ENCODE measurements at places on chromosomes 3 and 15.

- DNase-seq: no peak
Measured at GRCh38 chr3:69142090-69142489, 19.7 kb upstream of the LMOD3 start.

DNA sequence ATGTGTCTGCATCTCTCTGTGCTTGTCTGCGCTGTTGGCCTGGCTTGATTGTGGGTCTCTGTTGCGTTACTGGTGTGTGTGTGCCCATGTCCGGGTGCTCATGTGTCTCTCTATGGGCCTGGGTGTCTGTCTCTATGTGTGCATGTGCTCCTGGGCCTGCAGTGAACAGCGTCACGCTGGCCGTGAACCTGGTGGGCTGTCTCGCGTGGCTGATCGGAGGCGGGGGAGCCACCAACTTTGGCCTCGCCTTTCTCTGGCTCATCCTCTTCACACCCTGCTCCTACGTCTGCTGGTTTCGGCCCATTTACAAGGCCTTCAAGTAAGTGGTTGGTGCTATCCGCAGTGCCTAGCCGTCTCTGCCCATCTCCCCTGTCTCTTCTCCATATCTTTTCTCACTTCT, 7.0 kb upstream of the PPCDC start:
- DNase-seq: no peak

GRCh38 chr3:182936239-182936917, 44.0 kb downstream of the DCUN1D1 start:
- DNase-seq: no peak

DNA sequence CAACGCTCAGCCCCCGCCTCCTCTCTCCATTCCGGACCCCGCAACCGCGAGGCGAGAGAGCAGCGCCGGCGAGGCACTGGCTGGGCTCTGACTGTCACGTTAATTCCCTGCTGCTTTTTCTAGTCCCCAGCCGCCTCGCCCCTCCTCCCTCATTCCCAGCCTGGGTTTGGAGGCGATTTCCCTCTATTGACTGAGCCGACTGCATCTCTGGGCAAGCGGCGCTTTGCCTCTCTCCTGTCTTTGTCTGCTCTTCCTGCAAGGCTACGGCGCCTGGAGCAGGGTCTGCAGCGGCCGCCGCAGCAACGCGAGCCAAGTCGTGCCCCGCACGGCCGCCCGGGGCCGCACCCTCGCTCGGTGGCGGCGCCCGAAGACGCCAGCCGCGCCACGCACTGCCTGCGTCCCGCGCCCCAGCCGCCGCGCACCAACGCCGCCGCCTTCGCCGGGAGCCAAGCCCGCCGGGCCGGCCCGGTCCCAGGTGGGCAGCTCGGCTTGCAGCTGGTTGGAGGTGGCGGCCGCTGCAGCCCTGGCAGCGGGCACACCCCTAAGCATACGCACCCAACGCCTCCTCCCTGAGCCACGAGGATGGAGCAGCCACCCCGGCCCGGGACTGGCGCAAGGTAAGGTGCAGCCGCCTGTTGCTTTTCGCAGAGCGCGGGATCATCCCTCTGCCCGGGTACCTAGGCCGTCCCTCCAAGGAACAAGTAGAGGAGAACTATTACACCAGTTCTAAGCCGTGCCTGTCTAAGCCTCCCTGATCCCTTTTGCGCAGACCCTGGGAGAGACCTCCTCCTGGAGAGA, at the start of gene LRRC3B:
Gene LRRC3B, plus strand, starts transcription at position 152 of the 798 bp plus-strand sequence. CDS start 86,901 bp downstream, outside the sequence.
- DNase-seq: no peak

DNA sequence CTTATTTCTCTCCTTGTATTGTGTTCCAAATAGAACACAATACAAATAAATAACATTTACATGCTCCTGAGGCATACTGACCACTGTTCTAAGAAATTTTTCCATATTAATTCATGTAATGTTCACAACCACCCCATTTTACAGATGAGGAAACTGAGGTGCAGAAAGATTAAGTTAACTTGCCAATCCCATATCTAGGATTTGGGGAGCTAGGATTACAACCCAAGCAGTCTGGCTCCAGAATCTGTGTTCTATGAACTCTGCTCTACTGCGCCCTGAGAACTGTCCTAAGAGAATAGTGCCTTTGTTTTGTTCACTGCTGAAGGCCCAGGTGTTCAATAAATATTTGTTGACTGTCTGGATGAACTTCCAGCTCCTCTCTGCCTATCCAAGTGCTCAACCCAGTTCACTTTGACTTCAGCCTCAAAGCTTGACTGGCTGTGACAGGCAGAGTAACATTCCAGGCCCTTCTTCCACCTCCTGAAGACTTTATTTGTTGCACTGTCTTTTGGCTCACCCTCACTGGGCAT, 3.1 kb downstream of the NEK10 start:
- no peak for DNase-seq

DNA sequence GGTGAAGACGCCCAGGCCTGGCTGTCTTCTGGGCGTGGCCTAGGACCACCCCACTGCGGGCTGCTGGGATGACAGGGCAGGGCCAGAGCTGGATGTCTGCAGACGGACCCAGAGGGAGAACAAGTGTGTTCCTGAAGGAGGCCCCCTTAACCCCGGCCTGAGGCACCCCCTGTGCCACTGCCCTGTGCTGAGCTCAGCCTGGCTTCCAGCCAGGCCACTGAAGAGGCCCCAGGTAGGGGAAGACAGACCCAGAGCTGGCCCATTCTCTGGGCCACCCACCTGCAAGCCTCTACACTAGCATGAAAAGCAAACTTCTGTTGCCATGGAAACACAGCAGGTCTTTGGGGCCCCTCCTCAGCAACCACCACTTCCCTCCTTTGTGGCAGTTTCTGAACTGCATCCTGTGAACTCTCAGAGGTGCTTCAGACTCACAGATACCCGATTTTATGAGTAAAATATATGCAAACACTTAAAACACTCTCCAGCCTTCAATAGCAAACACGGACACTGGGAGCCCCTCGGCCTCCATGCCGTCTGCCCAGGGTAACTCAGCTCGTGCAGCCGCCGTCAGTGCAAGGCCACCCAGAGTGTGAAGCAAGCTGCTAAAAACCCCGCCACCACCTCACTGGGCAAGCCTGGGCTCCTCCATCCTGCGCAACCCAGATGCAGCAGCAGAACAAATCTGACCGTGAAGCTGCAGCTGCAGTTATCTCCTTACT, 42.5 kb downstream of the CMTM6 start:
- DNase-seq: no peak

DNA sequence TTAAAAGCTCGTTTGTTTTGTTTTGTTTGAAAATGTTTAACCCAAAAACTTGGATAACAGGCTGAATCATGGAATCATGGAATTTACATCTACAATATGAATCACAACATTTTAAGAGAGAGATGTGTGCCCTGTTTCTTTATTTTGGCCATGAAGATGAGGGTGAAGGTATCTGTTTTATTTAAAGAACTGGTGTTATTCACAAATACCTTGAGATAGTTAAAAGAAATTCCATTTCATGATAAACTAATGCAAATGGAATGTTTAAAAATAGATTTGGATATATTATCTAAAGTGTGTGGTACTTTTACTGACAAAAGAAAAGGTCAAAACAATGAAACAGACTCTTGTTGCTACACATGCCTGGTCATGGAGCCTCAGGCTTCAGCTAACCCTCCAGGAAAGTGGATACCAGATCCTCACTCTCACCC, 486.0 kb upstream of the CFAP20DC start:
- no peak for DNase-seq

DNA sequence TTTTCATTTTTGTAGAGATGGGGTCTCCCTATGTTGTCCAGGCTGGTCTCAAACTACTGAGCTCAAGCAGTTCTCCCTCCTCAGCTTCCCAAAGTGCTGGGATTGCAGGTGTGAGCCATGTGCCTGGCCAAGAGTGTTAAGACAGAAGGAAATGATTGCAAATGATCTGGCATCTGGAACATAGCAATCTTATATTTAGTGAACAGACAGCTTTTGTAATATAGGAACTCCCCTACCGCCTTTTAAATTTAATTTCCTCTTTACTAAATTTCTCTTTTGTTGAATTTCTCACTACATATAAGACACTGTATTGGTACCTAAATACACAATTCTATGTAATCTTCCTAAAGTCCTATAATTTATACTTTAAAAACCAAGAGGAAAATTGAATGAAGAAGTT, 13.1 kb downstream of the ANO10 start:
- no peak for DNase-seq

GRCh38 chr15:62578546-62578945, 413.5 kb upstream of the C2CD4B start:
- no peak for DNase-seq

DNA sequence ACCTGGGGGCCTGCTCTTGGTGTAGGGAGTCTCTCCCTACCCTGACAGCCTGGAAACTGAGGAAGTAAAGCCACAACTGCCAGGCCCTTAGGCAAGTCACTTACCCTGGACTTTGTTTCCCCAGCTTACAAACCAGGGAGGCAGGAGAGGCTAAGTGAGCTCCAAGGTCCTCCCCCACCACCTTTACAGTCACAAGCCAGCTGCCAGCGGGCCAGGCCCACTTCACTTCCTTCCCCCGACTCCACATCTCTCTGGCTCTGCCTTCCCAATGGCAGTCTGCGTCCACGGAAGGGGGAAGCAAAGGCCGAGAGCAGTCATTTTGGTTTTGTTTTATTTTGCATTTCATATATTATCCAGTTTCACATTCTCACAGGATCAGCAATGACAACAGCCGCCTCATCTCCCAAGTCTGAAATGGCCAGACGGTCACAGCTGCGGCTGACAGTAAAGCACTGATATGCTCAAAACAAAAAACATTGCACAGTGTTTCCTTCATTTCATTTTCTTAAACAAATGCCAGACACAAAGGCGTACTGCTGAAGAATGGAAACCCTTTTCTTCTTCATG, 35.7 kb downstream of the RBPMS2 start:
- DNase-seq: no peak

DNA sequence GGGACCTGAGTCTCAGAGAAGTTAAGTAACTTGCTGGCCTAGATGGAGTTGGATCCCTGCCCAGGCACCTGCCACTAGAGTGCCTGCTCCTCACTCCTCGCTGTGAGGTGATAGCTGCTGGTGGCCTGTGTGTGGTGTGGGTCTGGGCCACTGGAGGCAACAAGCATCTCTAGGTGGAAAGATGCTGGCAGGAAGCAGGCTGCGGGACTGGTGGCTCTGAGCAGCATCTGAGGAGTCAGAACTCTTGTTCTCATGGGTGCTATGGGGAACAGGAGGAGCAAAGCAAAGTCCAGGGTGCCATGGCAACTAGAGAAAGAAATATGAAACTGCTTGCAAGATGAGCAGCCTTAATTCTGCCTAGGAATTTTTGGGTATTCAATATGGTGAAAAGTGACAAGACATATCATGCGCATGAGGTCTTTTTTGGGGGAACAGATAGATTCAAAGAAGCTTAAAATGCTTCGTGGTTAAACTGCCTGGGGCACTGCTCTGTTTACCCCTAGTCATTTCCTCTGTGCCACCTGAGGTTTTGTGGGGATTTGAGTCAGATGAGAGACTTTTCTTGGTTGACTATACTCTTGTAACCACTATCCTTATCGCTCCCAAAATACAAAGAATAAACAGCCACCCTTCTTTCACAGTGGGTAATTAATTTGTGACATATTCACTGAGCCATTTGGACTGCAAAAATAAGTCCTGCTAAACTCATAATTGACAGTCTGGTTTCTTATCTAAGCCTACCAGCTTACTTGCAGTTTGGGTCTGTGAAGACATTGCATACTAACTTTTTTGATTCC, 50.3 kb downstream of the MED12L start:
- DNase-seq: no peak

- no peak for DNase-seq
Measured at GRCh38 chr3:191300422-191300821, 28.8 kb upstream of the CCDC50 start.

GRCh38 chr15:95935852-95936251, 394.6 kb upstream of the NR2F2 start:
- no peak for DNase-seq

GRCh38 chr15:80010131-80010673, 39.2 kb upstream of the BCL2A1 start:
- DNase-seq: no peak

DNA sequence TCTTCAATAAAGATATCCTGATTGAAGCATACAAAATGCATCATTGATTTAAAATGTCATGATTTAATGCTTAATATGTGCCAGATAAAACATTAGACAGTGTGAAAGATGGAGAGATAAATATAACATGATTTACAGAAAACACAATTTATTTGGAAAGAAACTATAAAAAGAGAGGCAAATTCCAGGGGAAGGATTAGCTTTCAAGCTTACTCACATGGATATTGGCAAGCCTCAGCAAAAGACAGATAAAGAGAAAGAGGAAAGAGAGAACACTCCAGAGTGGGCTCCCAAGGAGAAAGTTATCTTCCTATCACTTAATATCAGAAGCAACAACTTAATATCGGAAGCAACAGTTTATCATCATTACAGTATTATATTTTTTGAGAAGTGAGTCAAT, 1036.5 kb downstream of the SQOR start:
- no peak for DNase-seq

DNA sequence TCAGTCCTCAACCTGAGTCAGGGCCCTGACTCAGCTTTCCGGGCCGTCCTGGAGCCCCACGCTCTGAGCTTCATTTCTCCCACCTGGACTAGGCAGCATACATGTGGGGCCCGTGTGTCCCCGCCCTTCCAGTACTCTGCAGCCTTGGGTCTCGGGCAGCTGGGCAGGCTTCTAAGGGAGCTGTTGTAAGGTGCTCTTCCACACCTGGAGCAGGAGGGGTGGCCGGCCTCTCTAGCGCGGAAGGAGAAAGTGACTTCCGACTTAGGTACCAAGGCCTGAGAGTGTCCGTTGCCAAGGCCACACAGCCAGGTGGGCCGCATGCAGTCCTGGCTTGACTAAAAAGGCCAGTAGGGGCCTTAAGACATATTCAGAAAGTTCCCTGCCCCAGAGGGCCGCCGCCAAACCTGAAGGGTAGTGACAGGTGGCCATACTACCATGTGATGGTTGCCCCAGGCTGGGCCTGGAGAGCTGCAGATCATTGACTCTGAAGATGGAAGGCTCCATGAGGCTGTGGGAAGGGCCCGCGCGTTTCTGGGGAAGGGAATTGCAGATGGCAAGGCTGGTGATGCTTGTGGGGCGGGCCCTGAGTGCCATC, 9.4 kb upstream of the SEMA3B start:
- DNase-seq: no peak

GRCh38 chr3:158768361-158768787, 33.5 kb upstream of the MFSD1 start:
- DNase-seq: no peak

- DNase-seq: no peak
Measured at GRCh38 chr15:24966364-24967103, 11.7 kb downstream of the SNRPN start.

DNA sequence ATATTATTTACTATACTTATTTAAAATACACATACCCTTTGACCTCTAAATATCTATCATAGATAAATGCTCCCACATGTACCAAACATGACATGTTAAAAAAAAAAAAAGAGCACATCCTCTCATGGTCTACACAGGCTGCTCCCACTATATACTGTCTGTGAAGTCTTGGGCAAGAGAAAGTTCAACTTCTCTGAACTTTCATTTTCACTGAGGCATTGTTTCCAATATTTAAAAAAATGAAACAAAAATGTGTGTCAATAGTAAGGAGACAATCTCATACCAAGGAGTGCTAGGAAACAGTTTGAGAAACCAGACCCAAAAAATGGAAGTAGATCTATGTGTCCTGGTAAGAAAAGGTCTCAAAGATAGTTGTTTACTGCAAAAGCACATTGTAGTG, 29.3 kb downstream of the SLC4A7 start:
- no peak for DNase-seq

All from RKO (cell line).